ENCODE measurements at places on chromosomes 7 and 10.

- DNase-seq = no peak
Measured at GRCh38 chr7:111474723-111475418, 87.4 kb downstream of the IMMP2L start.

DNA sequence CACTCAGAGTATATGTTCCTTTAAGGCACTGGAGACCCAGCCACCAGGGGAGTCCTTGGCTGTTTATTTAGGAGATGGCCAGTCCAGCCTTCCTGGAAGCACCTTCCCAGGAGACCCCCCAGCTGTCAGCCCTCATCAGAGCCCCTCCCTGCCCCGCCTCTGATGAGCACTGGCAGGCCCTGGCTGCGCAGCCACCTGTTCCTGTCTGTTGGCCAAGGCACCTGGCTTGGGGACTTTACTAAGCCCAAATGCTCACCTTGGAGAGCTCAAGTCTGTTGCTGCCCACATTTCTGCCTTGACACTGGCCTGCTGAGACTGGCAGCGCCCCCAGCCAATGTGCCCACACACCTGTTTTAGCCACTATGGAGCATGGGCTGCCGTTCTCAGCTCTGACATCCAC, 124.7 kb downstream of the ELMO1 start:
- DNase-seq = no peak

DNA sequence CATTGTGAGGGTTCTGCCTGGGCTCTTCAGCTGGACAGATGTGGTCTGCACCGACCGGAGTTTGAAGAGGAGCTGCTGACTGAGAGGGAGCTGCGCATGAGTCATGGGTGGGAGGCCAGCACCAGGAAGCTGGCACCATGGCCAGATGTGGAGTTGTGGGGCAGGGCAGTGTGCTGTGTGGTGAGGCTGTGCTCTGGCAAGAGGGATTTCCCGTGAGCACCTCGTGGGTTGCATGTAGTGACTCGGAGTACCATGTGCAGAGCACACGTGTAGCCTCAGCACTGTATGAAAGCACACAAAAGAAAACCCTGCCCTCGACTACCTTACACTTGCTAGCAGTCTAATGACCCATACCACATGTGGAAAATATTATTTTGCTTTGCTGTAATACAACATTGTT, 103.4 kb downstream of the WNT2 start:
- DNase-seq = no peak

DNA sequence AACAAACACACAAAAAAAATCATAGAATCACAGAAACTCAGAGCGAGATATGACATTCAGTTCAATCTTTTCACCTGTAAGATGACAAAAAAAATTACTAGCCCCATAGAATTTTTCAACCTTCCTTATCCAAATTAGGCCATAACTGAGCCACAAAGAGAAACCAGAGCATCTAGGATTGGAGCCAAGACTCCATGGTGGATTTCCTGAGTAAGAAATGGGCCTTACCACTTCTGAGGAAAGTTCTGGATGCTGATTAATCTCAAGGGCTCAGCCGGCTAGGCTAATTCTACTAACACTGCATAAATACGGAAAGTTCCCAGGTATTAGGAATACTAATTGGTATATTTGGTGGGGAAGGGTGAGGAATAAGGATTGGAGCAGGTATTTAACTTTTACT, 16.8 kb downstream of the LIPM start:
- DNase-seq = no peak

DNA sequence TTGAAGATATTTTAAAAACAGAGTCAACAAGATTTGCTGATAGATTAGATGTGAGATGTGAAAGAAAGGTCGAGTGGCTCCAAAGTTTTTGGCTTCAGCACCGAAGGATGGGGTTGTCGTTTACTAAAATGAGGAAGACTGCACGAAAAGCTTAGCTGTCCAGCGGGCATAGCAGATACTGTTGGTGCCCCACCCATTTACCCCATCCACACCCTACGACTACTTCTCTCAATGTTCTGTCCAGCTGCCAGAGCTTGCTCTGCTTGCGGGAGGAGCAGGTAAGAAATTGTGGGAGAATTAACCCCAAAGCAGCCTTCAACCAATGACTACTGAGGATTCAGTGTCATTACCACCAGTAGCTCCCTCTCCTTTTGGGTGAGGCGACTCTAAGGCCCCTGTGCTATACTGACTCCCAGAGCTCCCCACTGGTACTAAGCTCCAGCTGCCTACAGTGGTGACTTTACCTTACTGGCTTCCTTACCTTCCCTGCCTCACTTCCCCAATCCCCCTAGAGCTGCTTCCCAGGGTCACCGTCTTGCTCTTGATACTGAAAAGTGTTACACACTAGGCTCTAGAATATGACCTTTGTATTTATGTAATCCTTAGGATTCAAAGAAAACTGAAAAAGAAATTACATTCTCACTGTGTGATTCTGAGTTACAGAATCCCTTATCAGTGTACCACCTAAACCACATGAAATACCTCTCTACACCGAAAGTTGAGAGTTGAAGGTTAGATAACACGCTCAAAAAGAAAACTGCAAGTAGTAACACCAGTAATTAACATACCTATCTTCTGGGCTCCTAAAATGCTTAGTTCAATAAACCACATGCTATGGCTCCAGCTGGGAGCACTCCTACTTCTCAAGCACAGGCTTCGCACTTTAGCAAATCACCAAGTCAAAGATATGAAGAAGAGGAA, 22.3 kb downstream of the CACUL1 start:
- DNase-seq = no peak

Data from activated CD8-positive, alpha-beta memory T cell treated with anti-CD3 and anti-CD28 coated beads for 1 hour (primary cell).